ENCODE measurements at places on chromosomes 4 and X.

DNA sequence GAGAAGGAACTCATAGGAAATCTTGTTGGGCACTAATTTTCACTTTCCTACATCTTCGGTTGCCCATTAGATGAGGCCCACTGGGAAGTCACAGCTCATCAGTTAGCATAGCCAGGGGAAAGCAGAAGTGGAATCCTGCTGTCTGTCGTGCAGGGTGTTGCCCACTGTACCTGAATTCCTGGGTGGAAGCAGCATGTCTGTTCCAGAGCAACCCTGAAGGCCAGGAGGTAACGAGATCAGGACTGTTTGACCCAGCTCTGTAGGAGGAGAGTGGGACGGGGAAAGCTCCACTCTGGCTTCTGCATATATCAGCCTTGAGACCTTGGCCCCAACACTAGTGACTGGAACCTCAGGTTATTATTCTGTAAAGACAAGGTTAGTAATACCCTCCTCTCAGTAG lies 296.1 kb downstream of the EVC2 start:
- DNase-seq: no peak

DNA sequence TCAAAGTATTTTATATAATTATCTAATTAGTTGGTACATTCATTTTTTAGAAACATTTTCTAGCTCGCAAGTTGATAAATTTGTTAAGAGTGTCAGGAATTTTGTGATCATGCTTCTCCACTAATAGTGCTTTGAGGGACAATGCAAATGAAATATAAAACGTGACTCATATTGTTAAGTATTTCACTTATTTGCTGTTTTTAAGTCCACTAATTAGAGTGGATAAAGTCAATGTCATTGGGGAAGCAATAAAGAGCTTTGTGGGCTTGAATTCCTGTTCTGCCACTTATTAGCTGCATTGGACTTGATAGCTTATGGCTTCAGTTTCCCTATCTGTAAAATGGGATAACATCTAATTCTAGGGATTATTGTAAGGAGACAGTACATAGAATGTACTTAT lies 26.5 kb upstream of the ANAPC4 start:
- no peak for DNase-seq

- no peak for DNase-seq
Observed at GRCh38 chr4:174434455-174434854, 87.8 kb downstream of the HPGD start.

- DNase-seq: no peak
Observed at GRCh38 chr4:173217727-173218126, 49.1 kb downstream of the GALNT7 start.

- no peak for DNase-seq
Observed at GRCh38 chr4:75549019-75549418, 6.8 kb upstream of the ODAPH start.

- DNase-seq: no peak
Observed at GRCh38 chr4:48708610-48709009, 71.5 kb downstream of the FRYL start.

GRCh38 chr4:11014199-11014598 lies 329.6 kb upstream of the CLNK start:
- no peak for DNase-seq

- DNase-seq: no peak
Observed at GRCh38 chrX:2320089-2320488, 180.7 kb downstream of the DHRSX start.

- DNase-seq: no peak
Observed at GRCh38 chr4:71518283-71518989, 179.6 kb downstream of the SLC4A4 start.

DNA sequence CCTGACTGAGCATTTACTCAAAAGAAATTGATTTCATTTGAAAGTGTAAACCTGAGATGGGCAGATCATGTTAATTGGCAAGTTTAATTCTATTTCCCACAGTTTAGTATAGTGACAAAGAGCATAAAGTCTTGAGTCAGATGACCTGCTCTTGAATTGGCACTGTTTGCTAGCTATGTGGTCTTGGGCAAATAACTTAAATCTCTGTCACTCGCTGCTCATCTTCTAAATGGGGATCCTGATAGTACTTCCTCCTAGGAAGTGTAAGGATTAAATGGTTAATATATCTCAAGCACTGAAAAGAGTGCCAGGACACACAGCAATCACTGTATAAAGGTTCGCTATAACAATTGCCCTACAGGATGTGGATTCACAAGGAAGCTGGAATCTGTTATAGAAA lies 242.8 kb upstream of the JADE1 start:
- DNase-seq: no peak

- DNase-seq: no peak
Observed at GRCh38 chrX:130179170-130179569, 7.4 kb downstream of the RAB33A start.

- peak; percentile 42 for DNase-seq
Observed at GRCh38 chr4:70927502-70928137, 25.5 kb downstream of the MOB1B start.

DNA sequence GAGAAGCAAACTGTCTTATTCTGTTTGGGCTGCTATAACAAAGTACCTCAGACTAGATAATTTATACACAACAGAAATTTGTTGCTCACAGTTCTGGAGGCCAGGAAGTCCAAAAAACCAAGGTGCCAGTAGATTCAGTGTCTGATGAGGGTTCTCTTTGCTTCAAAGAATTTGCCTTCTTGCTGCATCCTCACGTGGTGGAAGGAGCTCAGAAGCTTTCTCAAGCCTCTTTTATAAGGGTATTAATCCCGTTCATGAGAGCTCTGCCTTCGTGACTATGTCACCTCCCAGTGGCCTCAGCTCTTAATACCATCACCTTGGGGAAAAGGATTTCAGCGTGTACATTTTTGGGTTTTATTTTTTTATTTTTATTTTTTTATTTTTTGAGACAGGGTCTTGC lies 20.1 kb downstream of the CA5B start:
- DNase-seq: no peak

DNA sequence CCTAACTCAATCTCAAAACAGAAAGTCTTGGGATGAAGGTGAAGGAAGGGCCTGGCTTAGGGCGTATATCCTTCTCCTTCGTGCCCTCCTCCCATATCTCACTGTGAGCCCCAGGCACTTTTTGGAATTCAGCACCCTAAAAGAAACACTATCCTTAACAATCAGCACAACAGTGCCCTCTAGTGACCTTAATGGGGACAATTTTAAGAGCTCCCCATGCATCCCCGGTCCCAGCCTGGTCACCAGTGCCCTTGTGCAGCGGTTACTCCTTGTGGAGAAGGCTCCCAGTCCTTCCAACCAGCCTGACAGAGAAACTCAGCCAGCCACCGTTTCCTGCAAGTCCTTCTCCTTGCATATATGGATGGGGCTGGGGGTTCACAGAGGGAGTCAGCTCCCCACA lies 4.2 kb downstream of the PAK3 start:
- peak; percentile 54 for DNase-seq

GRCh38 chr4:3491681-3492405 lies 28.7 kb downstream of the DOK7 start:
- DNase-seq: no peak

GRCh38 chr4:13656569-13657405 lies 29.3 kb upstream of the BOD1L1 start:
- DNase-seq: peak; percentile 53

- no peak for DNase-seq
Observed at GRCh38 chr4:37393321-37393720, 148.8 kb downstream of the NWD2 start.

DNA sequence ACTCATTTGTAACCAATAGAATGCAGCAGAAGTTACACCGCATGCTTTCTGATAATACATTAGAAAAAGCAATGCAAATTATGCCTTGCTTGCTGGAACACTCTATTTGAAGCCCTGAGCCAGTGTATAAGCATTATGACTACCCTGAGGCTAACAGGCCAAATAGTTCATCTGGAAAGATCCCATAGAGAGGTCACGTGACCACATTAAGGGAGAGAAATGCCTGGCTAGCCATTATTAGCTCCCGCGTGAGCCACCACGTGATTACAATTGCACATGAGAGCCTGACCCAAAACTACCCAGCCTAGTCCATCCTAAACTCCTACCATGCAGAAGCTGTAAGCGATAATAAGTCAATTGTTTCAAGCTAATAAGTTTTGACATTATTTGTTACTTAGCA lies 472.9 kb upstream of the GALNTL6 start:
- no peak for DNase-seq

DNA sequence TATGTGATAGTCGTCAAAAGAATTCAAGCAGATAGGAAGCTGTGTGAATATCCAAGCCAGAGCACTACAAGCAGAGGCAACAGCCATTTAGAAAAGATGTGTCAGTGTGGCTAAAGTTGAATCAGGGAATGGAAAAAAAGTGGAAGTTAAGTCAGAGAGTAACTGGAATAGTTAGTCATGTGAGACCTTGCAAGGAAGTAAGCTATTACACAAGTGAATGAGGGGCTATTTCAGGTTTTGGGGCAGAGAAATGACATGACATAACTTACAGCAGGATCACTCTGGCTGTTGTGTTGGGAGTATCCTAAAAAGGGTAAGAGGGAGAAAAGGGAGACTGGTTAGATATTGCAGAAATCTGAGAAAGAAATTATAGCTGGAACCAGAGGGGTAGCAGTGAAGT lies 236.6 kb upstream of the PCDH18 start:
- no peak for DNase-seq

DNA sequence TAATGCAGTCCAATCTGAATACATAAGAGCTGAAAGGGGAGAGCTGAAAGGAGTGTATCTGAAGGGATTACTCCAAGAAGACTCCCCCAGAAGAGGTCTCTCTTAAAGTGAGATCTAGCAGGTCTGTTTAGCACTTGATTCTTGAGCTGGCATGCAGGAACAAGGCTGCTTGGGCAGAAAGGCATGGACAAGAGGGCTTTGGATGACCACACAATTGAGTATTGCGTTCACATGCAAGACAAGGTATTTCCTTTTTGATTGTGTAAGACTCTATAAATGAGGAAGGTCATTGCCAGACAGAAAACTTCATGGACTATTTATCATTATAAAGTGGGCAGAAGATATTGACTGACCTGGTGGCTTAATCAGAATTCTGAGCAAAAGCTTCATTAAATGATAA lies 145.5 kb upstream of the AFF2 start:
- DNase-seq: no peak

DNA sequence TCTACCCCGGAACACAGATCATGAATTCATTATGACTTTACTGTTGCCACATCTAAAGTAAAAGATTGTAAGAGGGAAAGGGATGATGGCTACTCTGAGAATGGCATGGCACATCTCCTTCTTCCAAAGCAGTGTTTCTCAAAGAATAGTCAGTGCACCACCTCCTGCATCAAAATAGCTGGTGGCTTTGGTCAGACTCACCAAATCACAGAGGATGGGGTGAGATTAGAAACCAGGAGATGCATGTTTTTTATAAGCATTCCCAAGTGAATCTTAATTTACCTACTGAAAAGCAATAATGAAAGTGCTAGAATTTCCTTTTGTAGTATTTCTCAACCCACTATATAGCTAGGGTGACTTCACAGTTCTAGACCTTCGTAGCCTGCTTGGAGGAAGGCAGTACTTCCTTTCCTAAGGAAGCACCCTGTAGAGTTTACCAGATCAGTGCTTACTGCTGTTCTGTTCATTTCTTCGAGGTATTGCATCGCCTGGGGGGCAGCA lies 340.8 kb upstream of the KLF3 start:
- no peak for DNase-seq

DNA sequence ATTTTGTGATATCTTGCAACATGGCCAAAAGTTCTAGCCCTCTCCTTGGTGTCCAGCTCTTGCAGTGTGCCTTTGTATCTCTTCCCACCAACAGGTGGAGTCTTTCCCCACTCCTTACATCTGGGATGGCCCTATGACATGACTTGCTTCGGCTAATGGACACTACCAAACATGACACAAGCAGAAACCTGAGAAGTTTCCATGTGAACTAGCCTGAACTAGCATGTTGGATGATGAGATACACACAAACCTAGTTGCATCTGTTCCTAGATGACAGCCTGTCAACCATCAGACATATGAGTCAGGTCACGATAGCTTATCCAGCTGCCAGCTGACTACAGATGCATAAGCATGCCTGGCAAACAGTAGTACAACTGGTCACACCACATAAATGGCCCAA lies 207.5 kb upstream of the FTHL17 start:
- no peak for DNase-seq

- no peak for DNase-seq
Observed at GRCh38 chrX:45803383-45803921, 602.8 kb upstream of the DIPK2B start.

DNA sequence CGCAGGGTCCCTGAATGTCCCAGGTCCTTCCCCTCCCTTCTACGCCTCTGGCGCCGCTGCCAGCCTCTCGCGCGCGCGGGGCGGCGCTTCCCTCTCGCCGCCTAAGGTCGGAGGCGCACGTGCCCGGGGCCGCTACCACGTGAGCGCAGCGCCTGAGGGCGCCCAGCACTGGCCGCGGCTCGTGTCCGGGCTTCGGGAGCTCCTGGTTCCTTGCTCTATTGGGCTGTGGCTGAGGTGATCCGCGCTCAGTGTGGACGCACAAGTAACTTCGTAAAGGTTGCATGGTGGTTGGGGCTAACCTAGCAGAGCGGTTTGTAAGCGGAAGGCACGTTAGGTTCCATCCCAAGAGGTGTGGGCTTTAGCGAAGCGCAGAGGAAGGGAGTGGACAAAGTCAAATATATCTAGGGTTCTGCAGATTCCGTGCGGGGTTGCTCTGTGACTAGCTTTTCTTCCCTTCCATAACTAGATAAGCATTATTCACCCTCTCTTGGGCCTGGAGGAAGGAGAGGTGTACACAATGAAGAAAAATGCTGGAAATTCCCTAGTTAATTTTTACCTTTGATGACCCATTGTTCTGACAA lies 1.8 kb downstream of the TLL1 start:
- DNase-seq: no peak

DNA sequence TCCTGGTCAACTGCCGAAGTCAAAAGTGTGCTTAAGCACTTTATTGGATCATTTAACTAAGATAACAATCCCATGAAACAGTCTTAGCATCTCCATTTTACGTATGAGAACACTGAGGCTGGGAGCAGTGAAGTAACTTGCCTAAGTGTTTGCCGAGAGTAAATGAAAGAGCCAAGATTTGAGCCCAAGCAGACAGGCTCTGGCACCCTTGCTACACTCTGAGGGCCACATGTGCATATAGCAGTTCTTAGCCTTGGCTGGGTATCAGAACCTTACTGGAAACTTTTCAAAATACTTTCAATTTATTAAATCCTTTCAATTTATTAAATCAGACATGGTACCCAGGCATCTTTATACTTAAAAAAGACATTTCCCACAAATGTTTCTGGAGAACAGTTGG lies 225.9 kb downstream of the NR3C2 start:
- DNase-seq: no peak

- DNase-seq: no peak
Observed at GRCh38 chrX:147953976-147954375, 27.2 kb upstream of the FMR1NB start.

DNA sequence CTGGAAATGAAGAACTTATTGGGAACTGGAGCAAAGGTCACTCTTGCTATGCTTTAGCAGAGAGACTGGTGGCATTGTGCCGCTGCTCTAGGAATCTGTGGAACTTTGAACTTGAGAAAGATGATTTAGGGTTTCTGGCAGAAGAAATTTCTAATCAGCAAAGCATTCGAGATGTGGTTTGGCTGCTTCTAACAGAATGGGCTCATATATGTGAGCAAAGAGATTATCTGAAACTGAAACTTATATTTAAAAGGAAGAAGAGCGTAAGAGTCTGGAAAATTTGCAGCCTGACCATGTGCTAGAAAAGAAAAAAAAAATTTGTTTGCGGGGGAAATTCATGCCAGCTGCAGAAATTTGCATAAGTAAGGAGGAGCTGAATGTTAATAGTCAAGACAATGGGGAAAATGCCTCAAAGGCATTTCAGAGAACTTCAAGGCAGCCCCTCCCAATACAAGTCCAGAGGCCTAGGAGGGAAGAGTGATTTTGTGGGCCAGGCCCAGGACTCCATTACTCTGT lies 35.9 kb upstream of the PAPSS1 start:
- no peak for DNase-seq

Data from GM10248 (cell line).